ENCODE measurements at places on chromosomes 12 and 14.

DNA sequence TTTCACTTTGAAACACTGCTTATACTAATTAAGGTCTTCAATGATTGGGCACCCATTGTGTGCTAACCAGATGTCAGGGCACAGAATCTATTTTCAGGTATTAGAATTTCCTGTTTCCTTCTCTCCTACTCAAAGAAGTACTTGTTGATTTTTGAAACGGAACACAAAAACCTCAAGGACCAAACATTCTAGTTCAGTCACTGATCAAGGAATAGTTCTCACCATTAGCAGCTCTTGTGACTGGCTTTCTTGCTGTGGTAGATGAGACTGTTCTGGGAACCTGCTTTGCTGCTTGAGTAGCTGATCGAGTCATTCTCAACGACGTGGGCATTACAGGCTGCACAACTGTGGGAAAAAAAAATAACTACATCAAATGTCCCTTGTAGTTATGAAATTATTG is 11.0 kb downstream of the DLGAP5 start:
- no peak for DNase-seq

DNA sequence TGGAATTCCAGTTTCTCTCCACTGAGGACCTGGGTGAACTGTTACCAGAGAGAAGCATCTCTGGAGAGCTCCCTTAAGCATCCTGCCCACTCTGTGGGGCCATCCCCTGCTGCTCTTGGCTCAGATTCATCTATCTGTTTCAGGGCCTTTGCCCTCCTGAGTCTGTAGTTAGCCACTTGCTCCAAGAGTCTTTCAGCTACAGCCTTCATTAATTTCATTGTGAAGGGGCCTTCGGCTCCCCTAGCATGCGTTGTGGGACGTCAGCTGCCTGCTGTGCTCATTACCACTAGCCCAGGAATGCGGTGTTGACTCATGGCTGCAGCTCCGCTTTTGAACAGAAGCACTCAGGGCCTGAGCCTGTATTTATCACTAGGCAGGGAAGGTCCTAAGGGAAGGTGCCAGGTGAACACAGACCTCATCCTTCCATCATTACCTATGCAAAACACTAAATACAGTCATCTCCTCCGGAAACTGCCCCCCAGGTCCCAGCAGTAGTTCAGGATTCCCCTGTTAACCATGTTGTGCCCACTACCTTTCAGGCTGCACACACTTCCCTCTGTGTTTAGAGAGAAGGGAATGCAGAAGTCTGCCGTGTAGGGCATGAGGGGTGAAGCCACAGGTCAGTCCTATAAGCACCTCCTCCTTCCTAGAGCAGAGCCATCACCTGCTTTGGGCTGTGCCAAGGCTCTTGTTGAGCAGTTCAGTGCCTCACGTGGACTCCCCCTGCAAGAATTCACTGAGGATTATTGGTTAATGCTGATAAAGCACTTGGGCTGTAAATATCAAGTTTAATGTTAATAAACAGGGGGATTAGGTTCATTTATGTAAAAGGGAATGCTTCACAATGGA is 191.4 kb downstream of the CACNA1C start:
- DNase-seq, result no peak

DNA sequence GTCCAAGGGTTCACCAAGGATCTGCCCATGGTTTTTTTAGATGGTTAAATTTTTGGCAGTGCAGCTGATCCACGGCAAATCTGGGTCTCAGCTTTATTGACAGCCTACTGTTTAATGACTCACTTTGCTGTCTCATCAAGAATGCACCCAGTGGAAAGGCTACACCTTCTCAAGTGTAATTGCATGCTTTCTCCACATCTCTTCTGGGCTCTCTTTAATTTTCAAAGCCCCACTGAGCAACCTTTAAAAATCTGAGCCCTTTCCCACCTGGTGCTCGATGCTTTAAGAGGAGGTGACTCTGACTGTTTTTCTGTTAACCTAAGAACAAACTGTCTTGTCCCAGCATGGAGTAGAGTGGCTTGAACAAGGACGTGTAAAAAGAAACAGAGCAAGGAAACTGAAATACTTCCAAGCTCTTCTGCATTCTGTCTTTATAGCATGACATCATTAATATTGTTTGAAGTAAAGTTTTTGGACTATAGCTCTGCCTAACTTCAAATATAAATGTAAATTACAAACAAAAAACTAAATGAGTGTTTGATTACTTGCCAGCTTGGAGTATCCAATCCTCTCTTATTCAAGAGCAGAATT is 214.2 kb upstream of the KRR1 start:
- no peak for DNase-seq

GRCh38 chr12:67433385-67434175 is 164.4 kb downstream of the CAND1 start:
- DNase-seq, result no peak

DNA sequence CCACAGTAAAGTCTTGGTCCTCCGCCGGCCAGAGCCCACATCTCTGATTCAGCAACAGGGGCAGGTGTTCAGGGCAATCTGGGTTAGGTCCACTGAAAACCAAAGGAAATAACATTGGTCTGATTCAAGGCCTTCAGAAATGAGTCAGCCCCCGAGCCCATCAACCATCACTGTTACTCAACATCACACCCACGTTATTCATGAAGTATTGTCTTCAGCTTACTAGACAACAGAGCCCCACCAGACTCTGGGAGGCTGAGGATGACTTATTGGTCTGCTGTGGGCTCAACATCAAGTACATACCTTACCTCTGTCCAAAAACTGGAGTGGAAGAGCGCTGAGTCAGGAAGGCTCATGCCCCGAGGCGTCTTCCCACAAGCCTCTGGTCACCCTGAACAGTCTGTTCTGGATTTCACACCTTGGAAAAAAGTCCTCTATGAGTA is 97.5 kb downstream of the ZFP36L1 start:
- DNase-seq, result no peak

- peak; percentile 64 for DNase-seq
Measured at GRCh38 chr12:11648514-11649412, 711 bp upstream of the ETV6 start.

DNA sequence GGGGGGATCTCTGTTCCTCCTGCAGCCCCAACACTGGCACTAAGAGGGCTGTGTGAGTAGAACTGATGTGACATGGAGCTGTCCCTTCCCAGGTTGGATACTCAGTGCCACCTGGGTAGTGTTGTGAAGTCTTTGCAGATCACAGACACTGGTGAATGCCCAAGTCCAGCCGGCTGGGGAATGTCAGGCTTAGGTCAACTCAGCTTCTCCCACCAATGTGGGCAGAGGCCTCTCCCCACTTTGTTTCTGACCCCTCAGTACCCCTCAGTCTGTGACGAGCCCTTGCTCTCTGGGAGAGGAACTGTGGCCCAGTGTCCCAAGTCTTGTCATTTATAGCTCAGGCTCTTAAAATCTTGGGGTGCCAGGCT is 11.3 kb downstream of the SLC25A29 start:
- DNase-seq, result no peak

- DNase-seq, result no peak
Measured at GRCh38 chr12:58034311-58034710, 92.9 kb downstream of the ATP23 start.

- no peak for DNase-seq
Measured at GRCh38 chr12:62371661-62372060, 95.0 kb upstream of the MON2 start.

- no peak for DNase-seq
Measured at GRCh38 chr12:28750946-28751685, 398.0 kb upstream of the FAR2 start.

DNA sequence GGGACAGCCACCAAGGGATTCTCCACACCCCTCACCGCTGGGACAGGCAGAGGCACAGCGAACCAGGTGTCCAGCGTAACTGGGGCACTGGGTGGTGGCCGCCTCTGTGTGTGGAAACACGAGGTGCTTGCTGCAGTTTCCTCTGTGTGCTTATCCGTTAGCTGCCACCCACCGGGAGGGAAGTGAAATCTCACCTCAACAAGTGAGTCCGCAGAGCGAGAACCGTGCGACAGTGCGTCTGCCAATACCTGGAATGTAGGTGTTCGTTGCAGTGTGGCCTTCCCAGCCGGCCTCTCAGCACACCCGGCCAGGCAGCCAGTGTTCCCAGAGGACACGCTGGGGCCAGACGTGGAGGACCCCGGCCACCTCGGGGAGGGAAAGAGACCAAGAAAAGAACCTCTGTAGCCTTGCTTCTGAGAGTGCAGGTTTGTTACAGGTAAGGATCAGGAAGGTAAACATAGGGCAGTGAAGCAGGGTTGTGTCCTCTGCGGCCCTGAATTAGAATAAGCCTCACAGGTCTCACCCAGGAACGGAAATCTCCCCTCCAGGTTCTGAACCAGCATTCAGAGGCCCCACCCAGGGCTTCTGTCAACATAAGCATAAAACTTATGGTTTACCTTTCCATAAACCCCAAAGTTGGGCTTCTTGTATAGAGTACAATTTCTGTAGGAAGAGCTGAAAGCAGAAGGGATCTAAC is 1.5 kb downstream of the BCL2L14 start:
- peak; percentile 6 for DNase-seq

DNA sequence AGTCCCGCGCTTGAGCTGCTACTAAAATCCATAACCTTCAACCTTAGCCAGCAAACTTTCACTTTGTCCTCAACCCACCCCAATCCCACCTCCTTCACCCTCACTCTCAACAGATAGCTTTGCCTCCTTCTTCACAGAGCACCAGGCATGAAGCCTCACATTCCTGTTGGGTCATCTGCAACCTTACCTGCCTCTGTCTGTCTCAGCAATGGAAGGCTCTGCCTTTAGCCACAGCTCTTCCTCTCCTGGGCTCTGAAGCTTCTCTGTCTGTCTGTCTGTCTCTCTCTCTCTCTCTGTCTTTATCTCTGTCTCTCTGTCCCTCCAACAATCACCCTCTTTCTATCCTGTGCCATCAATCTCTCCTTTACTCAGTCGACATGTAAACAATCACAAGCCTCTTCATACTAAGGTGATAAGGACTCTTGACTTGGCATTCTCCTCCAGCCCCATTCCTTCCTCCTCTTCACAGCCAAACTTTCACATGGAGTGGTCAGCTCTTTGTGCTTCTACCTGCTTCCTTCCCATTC is 220.8 kb downstream of the SPTSSA start:
- no peak for DNase-seq

- no peak for DNase-seq
Measured at GRCh38 chr14:68762953-68763764, 29.7 kb downstream of the ZFP36L1 start.

Measured in CD8-positive, alpha-beta T cell (primary cell).